Colonic mucosa (tissue), 4 donors: ENCODE measurements at places on chromosomes 6 and 20. TPM values are rescaled to one million over a fixed set of nuclear protein-coding genes. Genes with fewer than 3 reads are reported as not detected.

PET117 gene
- total RNA-seq = 17.5 TPM

SLC12A5 gene
- total RNA-seq = not detected

COL10A1 gene
- total RNA-seq = not detected

- no peak for DNase-seq
These were observed 1.8 kb downstream of the ECHDC1 start for GRCh38 chr6:127341471-127342202.

- no peak for DNase-seq
These were observed 41.0 kb downstream of the ZMYND8 start for GRCh38 chr20:47315339-47316056.

- DNase-seq = no peak
These were observed 9.7 kb downstream of the GNAS-AS1 start for GRCh38 chr20:58840816-58841538.
